Activated T-cell treated with anti-CD3 and anti-CD28 coated beads for 4 hours (primary cell): ENCODE measurements at places on chromosomes 16 and 17.

DNA sequence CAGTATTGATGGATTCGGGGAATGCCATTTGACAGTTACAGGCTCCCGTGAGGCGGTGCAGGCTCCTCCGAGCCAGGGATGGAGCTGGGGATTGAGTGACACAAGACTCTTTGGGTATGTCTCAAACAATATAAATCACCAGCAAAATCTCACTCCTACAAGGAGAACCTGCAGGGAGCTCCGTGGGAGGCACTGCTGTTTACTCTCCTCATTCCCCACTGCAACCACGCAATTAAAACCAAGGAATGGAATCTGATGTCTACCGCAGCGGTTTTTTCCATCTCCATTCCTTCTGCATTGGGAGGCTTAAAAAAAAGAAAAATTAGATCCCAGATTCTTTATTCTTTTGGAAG, 157.9 kb downstream of the WWOX start:
- no peak for DNase-seq

DNA sequence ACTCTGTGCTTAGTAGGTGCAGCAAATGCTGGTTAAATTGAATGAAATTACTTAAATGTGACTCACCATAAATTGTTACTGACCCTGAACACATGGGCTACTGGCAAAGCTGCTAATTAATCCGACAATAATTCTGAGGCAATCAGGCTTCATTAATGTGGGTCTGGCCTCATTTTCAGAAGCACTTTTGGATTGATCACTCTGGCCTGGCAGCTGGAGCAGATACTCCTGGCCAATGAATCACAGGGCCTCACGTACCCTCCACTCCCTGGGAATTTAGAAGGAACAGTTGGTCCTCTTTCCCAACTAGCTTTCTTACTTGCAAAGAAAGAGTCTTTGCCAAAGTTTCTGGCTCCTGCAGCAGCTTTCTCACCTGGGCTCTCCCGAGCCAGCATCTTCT, 162.0 kb upstream of the ZKSCAN2 start:
- no peak for DNase-seq

DNA sequence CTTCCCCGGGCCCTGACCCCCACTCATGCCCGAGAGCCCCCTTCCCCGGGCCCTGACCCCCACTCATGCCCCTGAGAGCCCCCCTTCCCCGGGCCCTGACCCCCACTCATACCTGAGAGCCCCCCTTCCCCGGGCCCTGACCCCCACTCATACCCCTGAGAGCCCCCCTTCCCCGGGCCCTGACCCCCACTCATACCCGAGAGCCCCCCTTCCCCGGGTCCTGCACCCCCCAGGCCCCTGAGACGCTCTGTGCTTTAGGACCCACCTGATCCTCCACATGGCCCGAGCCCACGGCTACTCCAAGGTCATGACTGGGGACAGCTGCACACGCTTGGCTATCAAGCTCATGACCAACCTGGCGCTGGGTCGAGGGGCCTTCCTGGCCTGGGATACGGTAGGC, 6.8 kb downstream of the CTU2 start:
- no peak for DNase-seq

GRCh38 chr17:63082273-63082861, 116.3 kb downstream of the TANC2 start:
- no peak for DNase-seq

GRCh38 chr16:50538411-50539052, 9.7 kb upstream of the NKD1 start:
- no peak for DNase-seq

- no peak for DNase-seq
These were observed 94.6 kb downstream of the BANP start for GRCh38 chr16:88045820-88046303.

GRCh38 chr17:78313735-78314648, 45.9 kb downstream of the SOCS3 start:
- peak; percentile 43 for DNase-seq

DNA sequence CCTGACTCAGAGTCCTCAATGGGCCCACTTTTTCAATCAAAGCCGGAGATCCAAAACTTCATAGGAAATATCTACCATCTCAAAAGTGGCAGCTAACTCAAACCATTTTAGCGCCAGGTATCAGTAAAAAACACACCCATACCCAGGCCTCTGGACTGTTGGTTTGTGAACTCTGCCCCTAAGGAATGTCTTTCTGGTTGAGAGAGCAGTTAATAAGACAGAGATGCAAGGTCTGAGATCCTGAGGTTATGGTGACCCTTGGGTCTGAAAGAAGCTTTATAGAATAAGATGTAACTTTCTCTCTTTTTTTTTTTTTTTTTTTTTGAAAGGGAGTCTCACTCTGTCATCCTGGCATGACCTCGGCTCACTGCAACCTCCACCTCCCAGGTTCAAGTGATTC, 350.5 kb downstream of the SOX9 start:
- no peak for DNase-seq

DNA sequence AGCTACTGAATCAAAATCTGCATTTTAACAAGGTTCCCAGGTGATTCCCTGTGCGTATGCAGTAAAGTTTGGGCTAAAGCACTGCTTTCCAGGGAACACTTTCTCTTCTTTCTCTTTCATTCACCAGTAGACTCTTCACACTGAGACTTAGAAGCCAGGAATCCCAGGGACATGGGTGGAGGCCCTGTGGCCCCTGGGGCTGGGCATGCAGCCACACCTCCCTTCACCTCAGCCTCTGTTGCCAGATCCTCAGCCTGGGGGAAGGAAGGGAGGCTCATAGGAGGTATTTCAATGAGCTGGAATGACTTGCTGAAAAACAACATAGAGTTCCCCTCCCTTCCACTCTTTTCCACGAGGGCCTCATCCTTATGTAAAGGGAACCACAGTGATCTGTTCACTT, 1.2 kb downstream of the G6PC3 start:
- no peak for DNase-seq

DNA sequence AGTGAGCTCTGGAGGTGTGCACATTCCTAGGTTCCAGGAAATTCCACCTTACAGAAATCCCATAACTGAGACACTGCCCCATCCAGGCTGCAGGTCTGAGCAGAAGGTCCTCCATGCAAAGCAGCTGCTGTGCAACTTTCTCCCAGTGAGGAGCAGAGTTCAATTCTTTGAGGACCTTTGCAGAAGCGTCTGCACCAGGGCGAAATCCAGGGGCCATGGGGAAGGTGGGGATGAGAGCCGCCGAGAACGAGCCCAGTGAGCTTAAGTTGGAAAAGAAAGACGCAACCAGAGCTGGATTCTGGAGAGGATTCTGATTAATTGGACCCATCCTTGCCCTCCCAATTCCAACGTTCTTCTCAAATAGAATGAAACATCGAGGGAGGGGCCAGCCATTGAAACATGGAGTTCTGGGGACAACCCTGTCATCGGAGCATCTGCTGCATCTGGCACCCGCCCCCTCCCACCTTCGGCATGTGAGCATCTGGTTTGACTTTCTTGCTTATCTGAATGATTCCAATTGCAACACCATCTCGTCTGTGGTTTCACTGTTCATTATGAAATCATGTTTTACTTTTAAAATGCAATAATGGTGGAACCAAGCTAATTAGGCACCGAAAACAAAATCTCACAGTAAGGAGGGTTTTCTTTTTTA, 190.6 kb upstream of the FOXF1 start:
- no peak for DNase-seq

DNA sequence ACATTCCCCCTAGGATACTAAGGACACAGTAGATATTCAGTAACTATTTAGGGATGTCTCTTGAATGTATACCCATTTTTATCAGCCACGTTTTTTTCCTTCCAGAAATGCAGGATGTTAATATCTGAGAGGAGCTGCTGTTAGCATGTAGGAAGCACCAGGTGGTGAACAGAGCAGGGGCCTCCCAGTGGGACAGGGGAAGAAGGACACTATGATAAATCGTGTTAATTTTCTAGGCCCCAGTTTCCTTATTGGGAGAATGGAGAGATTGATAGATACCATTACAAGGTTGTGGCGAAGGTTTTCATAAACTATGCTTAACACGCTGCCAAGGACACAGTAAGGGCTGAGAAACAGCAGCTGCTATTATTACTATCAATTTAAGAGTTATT, 45.4 kb downstream of the PRSS54 start:
- DNase-seq, result no peak

GRCh38 chr17:77036841-77037381, 103.9 kb upstream of the SEC14L1 start:
- DNase-seq, result no peak

- DNase-seq, result no peak
These were observed 515.0 kb downstream of the TMEM114 start for GRCh38 chr16:8075271-8075670.

DNA sequence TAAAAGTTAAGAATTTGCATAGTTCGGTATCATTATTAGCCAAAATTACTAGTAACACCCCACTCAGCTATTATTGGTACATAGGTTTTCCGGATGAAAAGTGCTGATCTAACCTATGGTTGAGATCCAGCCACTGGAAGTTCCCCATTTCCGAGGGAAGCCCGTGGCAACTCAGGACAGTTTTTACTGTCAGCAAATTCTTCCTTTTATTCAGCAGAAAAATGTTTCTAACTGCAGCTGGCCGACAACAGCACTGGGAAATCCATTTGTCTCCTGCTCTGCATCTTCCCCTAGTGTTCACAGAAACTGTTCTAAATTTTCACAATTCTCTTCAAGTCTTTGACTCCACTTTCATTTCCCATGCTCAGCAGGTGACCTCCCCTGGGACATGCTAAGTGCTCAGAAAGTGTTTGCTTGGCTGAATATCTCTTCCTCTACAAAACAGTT, 15.5 kb upstream of the MMD start:
- no peak for DNase-seq

- no peak for DNase-seq
These were observed 26.4 kb upstream of the MAPK3 start for GRCh38 chr16:30149250-30149930.

DNA sequence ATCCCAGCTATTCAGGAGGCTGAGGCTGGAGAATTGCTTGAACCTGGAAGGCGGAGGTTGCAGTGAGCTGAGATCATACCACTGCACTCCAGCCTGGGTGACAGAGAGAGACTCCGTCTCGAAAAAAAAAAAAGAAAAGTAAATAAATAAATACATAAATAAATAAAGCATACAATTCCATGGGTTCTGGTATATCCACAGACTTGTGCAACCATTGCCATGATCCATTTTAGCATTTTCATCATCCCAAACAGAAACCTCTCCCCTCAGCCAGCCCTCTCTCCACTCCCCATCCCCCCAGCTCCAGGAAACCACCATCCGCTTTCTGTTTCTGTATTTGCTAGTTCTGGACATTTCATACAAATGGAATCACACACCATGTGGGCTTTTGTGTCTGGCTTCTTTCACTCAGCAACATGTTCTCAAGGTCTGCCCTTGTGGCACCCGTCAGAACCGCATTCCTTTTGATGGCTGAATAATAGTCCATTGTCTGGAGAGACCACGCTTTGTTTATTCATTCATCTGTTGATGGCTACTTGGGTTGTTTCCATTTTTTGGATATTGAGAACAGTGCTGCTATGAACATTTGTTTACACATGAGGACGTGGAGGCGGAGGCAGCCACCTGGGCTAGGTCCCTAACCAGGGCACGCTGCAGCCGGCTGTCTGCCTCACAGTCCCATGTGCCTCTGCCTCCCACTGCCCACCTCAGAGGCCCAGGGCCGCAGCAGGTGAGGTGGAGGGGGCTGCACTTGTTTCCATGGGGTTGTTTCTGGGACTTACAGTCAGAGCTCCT, 76.2 kb downstream of the NT5M start:
- DNase-seq, result no peak

- no peak for DNase-seq
These were observed 261.8 kb upstream of the PSMD7 start for GRCh38 chr16:74034862-74035261.

GRCh38 chr16:66127459-66128370, 238.8 kb upstream of the CDH5 start:
- no peak for DNase-seq

DNA sequence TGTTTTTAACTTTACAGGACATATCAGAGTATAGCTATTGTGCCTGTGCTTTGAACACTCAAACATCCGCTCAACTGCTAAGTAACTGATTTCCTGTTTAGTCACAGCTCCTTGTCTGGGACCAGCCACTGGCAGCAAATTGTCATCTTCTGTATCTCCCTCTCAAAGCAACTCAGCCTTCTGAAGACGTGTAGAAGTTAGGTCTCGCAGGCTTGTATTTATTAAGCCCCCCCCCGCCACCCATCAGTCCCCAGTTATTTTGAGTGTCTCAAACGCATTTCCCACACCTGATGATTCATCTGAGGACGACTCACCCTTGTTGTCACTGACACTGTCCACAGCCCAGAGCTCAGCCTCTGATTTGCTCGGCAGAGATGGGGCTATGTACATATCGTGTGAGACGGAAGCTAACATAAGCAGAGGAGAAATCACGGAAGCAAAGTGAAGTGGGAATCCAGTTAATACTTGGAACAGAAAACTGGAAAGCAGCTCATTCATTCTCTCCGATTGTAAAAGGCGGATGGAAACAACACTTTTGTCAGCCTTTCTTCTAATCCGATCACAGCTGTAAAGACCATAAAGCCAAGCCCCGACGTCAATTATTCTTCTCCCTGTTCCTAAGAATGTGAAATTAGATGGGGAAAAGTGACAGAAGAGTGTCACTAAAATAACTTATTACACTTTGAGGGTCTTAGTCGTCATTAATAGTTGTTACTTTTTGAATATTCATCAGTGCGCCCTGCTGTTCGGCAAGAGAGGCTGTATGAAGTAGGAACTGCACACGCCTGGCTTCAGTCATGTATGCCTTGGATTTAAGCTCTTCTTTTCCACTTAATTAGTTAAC, 64.2 kb downstream of the PITPNC1 start:
- DNase-seq, result peak; percentile 67

- DNase-seq, result no peak
These were observed 1.1 kb downstream of the FAM171A2 start for GRCh38 chr17:44362459-44362948.

- DNase-seq, result no peak
These were observed 104.5 kb upstream of the SEC14L1 start for GRCh38 chr17:77036136-77036840.

DNA sequence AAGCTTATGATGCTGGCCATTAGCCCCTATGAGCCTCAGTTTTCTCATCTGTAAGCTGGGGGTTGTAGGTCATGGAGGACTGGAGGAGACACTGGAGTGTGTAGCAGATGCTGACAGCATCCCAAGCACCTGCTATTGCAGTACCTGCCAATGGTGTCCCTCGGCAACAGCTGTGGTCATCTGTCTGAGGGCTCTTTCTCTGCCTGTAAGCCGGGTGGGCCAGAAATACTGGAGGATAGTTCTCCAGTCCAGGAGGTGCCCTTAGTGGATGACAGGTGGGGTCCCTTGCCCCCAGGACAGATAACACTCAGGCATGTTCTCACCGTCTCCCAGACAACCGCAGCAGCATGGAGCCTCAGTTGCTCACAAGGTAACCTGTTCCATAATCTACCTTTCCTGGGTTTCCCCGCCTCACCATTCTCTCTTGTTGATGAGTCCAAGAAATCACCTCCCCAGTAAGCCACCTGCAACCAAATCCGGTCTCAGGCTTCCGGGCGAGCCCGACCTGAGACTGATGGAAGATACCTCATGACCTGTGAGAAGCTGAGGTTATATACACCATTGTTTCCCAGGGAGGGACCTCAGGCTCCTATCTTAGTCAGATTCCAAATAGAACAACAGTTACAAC, 23.8 kb downstream of the NLRP1 start:
- DNase-seq, result no peak
